ENCODE measurements at places on chromosomes 12 and 14.

DNA sequence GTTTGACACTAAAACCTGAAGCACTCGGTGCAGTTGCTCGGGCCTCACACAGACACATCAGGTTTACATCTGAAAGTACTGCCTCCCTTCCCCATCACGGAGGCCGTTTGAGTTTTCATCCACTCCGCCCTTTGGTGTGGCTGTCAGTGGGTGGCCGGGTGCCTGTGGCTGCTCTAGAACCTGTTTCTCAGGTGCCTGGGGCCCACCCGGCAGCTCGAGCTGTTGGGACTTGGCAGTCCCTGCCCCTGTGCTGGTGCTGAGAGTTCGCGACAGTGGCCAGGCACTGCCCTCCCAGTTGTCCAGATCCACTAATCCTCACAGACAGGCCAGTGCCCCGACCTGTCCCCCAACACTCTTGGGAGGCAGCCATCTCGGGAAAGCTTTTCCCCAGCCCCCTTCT is 22.4 kb downstream of the XRCC3 start:
- DNase-seq = no peak

- no peak for DNase-seq
These were observed 1092.8 kb upstream of the SEL1L start for GRCh38 chr14:82626156-82627066.

DNA sequence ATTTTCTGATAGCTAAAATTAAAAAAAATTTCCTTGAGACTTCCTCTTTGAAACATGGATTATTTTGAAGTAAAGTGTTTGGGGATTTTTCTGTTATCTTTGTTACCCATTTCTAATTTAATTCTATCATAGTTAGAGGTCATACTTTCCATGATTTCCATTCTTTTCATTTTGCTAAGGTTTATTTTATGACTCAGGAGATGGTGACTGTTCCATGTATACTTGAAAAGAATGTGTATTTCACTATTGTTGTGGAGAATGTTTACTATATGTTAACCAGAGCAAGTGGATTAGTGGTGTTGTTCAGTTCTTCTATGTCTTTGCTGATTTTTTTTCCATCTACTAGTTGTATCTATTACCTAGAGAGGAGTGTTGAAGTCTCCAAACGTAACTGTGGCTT is 250.5 kb upstream of the PELI2 start:
- no peak for DNase-seq

DNA sequence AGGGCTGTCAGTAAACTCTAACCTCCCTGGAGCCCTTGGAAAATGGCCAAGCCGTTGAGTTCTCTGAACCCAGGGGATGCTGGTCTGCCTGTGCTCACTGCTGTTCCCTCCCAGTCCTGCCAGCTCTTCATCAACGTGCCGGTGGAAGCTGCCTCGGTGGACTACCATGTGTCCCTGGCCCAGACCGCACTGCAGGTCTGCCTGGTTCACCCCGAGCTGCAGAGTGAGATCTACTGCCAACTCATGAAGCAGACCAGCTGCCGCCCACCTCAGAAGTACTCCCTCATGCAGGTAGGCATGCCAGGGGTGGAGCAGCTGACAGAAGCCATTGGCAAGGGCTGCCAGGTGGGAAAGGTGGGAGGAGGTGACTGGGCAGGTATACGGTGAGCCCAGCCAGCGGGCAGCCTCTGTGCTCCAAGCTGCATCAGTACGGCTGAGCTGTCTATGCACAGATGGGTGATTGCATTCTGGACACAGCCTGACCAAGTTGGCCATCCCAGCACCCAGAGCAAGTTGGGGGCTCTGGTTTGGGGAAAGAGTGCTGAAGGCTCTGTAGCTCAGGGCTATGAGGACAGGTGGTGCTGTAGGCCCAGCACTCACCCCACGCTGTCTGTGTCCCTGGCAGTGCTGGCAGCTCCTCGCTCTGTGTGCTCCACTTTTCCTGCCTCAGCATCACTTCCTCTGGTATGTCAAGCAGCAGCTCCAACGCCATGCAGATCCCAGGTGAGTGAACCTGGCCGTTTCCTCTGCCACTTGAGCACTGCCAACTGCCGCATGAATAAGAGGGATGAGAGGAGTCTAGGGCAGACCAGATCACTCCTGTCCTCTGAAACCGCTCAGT is 21.9 kb downstream of the PIGH start:
- DNase-seq = no peak

DNA sequence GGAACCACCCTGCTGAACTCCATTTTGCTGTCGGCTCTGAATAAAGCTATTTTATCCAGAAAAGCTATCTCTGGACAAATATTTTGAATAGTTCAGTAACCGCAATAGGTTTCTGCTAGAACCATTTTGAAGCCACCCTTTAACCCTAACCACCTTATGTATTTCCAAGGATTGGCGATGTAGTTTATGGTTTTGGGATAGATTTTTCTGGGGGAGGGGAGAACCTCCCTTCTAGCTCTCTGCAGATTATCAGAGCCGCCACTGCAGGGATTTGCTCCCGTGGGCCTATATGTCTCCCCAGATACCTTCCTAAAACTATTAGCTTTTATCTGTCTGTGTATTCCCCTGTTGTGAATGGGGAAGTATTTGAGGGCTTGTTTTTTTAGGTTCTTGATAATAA is 1.8 kb upstream of the TUBA1B start:
- DNase-seq = no peak

DNA sequence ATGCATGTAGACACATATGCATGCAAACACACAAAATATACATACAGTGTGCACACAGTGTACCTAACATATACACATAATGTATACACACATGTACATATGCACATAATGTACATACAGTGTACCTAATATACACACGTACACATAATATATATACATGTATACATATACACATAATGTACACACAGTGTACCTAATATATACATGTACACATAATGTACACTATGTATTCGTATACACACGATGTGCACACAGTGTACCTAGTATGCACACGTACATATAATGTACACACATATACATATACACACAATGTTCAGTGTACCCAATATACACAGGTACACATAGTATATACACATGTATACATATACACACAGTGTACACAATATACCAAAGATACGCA is 70.0 kb downstream of the DNAH10 start:
- DNase-seq = no peak

DNA sequence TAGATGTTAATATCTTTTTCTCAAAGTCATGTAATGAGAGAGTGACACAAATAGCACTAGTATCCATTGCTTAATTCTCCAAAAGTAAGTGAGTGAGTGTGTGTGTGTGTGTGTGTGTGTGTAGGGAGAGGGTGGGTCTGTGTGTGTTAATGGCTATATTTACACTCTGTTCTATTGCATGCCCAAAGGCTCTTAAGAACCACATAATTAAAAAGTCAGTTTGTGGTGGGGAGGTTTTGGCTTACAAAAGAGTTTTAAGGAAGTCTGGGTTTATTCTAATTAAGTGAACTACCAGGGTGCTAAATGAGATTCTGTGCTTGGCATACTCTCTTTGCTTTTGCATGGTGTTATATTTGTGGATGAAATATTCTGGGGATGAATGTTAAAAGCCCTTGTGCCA is 1897.6 kb upstream of the FLRT2 start:
- DNase-seq = peak; percentile 25

DNA sequence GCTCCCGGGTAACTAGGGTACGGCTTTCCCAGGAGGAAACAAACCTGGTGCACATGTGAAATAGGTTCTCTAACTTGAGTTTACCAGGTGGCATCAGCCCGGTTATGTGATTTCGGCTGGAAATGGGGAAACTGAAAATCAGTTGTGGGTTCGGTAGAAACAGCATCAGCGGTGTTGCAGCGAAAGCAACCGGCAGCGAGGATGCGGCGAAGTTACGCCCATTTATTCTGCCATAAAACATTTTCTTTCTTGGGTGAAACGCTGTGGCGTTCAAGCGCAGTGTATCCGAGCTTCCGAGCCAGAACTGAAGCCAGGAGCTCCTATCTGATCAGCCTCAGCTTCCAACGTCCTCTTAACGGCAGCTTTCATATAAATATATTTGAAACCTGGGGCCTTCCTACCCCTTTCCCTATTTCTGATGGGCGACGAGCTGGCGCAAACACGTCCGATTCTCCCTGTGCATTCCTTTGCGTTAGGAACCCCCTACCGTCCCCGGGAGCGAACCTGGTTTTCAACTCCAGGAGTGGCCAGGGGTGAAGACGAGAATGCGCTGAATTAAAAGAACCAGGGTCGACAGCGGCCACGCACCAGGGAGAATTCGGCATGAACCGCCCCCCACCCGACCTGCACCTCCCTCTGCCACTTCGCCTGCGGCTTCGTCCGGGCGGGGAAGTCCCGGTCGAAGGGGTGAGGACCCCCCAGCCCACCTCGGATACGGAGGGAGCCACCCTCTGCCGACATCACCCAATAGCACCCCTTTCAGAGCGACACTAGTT is 1.6 kb downstream of the DPF3 start:
- no peak for DNase-seq
